ENCODE measurements at places on chromosomes 11 and 22.

GRCh38 chr11:64580412-64580811, 10.6 kb upstream of the SLC22A12 start:
- DNase-seq, result no peak

DNA sequence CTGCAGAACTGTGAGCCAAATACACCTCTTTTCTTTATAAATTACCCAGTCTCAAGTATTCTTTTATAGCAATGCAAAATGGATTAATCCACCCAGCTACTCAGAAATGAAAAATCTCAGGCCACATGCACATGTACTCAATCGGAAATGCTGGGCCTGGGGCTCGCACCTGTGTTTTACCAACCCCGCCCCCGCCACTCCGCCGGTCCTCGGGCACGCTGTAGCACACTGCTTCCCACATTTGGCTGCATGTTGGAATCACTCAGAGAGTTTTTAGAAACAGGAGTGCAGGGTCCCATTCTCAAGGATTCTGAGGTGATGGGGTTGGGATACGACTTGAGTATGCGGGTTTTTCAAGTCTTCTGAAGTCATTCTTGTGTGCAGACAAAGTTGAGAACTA, 284.4 kb downstream of the NTM start:
- no peak for DNase-seq

DNA sequence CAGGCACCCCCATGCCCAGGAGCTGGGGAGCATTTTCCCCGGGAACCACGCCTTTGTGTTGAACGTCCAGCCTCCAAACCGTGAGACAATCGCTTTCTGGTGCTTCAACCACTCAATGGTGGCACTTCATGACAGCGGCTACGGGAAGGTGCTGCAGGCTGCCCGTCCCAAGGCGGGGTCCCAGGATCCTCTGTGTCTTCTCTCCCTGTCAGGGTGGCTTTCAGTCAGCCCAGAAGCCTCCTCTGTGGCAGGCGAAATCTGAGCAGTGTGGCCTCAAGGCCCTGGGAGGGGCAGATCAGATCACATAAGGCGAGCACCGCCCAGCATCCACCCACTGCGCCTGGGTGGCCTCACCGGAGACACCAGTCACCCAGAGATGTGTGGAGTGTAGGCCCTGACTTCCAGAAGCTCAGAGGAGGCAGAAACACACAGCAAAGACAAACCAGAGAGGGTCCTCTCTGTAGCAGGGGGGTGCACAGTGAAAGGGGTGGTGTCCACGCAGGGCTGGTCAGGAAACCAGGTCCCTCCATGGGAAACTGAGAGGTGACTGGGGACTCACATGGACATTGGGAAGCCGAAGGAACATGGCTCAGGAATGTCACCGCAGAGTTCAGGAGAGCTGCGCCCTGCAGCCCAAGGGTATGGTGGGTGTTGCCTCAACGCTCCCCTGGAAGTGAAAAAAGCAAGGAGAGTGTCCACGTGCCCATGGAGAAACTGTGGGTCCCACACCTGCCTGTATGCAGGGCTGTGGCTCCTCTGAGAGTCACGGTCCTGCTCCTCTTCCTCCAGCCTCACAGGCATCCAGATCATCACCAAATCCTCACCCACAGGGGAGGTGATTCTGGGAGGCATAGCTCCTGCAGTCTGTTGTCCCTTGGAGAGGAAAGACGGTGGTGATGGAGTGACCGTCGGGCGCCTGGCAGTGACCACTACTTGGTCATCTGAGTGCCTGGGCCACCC, 1420.7 kb downstream of the TBC1D22A start:
- no peak for DNase-seq

DNA sequence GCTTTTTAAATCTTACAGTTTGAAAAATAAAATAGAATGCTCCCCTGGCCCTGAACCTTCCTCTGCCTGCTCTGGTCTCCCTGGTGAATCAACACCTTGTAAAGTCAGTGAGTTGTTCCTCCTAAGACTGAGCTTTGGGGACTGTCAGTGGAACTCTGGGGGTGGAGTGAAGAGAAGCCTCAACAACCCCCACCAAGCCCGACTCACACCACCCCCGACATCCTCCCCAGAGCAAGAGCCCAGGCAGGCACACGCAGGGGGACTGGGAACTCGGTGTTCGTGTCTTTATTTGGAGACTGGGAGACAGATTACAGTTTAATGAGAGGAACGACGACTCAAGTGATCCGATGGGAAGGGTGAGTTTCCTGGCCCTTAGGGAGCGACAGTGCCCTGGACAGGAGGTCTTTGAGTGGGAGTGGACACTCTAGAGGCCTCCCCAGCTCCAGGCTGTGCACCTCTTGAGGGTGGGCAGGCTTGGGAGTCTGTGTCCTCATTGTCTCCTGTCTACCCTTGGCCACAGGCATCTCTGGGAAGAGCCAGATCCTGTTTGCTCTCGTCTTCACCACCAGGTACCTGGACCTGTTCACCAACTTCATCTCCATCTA, 6.2 kb downstream of the KDELR3 start:
- no peak for DNase-seq

- peak; percentile 66 for DNase-seq
Measured at GRCh38 chr22:28855355-28856094, 27.8 kb upstream of the ZNRF3 start.

All from RKO (cell line).